ENCODE measurements at places on chromosomes 1 and 21.

DNA sequence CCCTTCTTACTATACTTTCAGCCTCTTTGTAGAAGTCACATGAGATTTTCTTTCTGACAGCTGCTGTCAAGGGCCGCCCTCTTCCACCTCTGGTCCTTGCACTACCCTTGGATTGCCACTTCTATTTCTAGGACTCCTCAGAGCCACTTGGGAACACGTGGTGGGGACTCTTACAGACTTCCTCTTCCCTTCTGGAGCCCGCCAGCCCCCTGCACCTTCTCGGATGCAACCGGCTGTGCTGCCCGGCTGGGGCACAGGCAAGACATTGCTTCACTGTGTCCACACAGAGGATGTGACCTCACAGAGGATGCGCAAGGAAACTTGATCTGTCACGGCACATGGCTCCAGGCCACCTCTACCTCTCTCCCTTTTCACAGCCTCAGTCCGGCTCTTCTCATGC lies 2.4 kb upstream of the IKBKE start:
- DNase-seq = peak; percentile 98

DNA sequence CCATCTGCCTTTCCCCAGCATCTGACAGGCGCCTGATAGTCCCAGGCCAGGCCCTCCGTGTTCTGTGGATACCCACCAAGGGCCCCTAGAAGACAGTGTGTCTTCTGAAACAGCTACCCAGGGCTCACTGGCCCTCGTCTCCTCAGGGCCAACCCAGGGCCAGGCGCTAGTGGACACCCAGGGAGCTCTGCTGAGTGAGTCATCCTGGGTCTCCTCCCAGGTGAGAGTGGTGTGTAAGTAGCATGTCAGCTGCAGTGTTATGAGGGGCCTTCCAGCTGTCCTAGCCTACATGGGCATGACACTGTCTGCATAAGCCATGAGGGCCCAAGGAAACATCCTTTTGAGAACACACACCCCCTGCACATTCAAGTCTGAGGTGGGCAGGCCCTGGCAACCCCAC lies 36.7 kb downstream of the CHD5 start:
- no peak for DNase-seq

DNA sequence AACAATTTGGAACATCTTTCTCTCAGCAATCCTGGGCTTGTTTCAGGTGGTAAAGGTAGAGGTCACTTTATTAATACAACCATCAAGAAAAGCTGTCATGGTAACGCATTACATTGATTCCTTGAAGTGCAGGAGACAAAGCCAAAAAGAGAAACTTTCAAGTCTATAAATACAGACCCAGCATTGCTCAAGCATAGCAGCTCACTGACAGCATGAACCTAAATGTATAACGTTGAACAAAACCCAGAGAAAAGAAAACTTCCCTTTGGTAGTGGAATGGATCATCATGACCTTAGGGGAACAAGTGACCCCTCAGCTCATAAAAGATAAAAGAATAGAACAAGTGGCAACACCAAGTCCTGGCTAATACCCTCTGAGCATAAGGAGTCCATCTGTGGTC lies 332.2 kb downstream of the NTNG1 start:
- no peak for DNase-seq

DNA sequence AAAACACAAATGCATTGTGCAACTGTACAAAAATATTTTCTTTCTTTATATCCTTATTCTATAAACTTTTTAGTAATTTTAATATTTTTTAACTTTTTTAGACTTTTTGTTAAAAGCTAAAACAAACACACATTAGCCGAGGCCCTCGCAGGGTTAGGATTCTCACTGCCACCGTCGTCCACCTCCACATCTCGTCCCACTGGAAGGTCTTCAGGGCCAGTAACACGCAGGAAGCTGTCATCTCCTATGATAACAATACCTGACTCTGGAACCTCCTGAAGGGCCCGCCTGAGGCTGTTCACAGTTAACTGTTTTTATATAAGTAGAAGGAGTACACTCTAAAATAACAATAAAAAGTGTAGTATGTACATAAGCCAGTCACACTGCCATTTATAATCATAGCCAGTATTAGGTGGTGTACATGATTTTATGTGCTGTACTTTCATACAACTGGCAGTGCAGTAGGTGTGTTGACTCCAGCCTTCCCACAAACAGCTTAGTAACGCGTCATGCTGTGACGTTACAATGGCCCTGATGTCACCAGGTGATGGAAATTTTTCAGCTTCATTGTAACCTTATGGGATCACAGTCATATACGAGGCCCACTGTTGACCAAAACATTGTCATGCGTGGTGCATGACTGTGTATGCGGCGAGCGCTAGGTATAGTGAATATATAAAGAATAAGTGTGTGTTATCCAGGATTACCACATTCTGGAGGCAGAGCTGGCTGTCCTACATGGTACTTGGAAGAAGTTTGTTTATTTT lies 8.8 kb downstream of the TFF2 start:
- no peak for DNase-seq

Measured in NB4 (cell line).